Activated gamma-delta T cell treated with Interleukin-2 at 50 U/mL for 16 hours (primary cell): ENCODE measurements at places on chromosomes 3 and 15.

GRCh38 chr3:155979746-155980145 is 109.3 kb downstream of the GMPS start:
- DNase-seq, result no peak

GRCh38 chr3:119145128-119145499 is 851 bp upstream of the TEX55 start:
- no peak for DNase-seq

- DNase-seq, result no peak
These were observed 38.2 kb downstream of the B3GALNT1 start for GRCh38 chr3:161066930-161067329.

GRCh38 chr3:107574650-107575049 is 51.9 kb downstream of the BBX start:
- DNase-seq, result no peak

DNA sequence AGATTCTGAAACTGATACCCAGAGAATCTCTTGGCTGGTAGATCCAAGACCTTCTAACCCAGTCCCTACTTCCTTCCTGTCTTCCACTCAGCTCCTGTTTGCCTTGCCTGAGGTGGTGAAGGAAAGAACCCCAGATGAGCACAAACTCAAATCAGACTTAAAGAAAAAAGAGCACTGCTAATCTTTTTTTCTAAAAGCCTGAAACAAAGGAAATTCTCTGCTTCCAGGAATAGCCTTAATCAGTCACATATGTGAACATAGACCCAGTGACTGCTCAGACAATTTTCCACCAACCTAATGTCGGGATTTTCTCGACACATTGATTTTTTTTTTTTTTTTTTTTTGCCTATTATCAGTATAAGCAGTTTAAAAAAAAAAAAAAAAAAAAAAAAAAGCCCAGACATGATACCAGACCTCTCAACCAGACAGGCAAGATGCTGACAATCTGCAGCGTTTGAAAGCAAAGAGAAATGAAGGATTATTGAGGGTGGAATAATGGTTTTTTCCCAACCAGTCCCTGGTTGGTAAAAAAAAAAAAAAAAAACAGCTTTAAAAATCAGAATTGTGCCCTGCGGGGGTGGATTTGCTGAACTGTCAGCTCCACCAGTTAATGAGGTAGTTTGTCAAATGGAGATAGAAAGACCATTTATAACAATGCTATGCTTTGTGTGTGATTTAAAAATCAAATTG is 256.8 kb upstream of the RARB start:
- DNase-seq, result no peak

DNA sequence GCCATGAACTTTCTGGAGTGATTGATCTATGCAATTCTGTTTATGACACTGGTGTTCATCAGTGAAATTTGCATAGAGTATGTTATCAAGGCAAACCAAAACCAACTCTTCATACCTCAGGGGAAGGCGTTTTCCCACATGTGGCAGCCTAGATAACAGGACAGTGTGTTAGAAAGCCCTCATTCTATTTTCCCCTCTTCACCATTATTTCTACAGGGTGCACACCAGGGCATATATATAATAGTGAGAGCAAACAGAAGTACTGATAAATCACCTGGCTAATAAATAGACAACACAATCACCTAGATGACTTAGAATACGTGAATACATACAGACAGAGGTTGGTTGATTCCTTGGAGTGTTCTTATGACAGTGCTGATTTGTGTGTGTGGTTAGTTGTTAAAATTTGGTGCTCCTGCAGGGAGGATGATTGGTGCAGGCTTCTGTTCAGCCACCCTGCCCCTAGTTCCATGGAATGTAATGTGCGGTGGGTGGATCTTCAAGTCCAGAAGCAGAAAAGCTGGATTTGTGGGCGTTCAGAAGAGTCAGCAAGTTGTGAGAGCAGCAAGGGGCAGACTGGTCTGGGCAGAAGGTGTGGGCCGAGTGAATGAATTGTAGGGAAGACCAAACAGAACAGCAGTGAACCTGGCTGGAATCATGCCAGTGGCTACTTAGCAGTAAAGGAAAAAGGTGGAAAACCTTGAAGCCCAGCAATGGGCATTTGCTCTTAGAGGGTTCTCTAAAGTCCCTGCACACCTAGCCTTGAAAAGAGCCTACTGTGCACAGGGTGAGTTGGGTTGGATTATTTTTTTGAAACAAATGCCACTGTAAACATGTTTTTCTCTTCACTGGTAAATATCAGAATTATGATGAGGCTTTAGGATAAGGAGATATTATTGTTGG is 11.7 kb upstream of the RARRES1 start:
- no peak for DNase-seq

- DNase-seq, result no peak
These were observed 4.3 kb upstream of the SCG3 start for GRCh38 chr15:51677021-51677420.

GRCh38 chr3:118369892-118370491 is 664.7 kb downstream of the IGSF11 start:
- no peak for DNase-seq

DNA sequence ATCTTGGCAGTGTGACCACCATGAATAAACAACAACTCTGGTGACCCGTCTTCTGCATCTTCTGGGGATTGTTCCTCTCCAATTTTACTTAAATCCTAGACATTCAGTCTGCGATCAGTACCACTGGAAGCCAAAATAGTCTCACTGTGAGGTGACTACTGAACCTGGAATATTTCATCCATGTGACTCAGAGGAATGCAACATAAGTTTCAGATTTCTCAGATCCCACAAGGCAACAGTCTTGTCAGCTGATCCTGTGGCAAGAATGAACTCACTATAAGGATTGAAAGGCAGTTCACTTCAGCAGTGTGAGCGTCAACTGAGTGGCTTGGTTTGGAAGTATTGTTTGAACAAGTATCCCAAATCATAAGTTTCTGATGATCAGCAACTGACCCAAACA is 13.2 kb downstream of the NSUN3 start:
- no peak for DNase-seq

DNA sequence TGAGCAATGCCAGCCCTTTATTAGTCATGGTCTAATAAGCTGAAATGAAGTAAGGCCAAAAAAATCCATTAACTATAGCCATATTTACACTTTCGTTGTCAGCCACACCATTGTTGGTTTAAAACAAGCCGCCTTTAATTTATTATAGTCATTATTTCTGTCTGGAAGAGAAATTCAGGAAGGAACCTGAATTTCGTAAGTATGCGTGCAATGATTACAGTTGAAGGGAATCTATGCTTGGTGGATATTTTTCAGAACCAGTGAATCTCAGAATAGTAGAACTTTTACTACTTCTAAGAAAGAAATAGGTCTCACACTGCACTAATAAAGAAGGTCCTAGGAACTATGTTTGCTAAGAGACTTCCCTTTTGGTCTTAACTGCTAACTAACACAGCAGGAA is 59.1 kb downstream of the FAM43A start:
- no peak for DNase-seq

- DNase-seq, result no peak
These were observed 318.2 kb upstream of the SEMA6D start for GRCh38 chr15:47399100-47399499.

DNA sequence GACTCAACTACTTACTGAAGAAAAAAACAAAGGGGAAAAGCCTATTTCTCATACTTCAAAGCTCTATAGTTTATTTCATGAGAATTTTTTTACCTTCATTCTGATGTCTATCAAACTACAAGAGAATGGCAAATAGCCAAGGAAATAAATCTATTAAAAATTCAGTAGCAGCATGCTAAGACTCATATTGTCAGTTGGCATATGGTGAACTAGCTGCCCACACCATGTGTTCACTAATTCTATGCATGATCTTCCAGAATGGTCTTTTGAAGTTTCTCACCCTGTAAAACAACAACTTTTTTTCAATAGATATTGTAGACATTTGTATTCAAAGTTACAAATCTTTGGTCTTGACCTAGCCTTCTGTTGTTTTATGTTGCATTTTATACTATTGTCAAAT is 386.2 kb downstream of the RSL24D1 start:
- DNase-seq, result no peak

DNA sequence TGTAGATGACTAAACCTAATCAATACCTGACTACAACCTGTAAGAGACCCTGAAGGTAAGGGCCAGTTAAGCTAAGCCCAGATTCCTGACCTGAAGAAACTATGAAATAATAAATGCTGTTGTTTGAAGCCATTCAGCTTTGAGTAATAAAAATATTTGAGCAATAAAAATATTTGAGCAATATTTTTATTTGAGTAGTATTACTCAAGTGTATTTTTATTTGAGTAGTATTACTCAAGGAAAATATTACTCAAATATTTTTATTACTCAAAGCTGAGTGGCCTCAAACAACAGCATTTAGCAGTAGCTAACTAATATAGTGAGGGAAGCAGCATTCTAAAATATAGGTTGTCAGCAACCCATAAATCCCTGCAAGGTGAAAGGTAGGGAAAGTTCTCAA is 143.8 kb upstream of the RARB start:
- no peak for DNase-seq

DNA sequence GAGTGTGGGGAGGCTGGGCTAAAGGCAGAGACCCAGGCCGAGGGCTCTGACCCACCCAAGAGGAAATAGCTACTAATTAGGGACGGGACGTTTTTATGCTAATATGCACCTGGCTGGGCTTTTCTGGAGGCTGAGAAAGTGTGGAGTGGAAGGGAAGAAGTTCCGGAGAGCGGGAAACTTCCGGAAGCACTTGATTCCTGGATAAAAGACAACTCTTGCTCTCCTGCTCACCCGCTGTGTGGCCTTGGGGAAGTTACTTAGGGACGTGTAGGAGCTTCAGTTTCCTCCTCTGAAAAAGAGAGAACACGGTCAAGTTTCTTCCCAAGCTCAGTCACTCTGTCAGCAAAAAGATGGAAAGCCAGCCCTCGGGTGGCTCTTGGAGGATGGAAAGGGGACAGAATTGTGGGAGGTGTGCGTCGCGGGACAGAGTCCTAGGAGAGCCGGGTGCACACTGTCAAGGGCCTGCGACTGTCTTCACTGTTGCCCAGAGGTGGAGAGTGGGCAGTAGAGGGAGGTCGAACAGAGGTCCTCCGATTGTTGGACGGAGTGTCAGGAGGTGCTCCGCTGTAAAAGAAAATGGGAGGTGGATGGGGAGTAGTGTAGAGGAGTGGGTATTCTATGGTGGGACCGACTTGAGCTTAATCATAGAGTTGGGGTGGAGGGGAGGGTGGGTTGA is 43.2 kb downstream of the EPHB3 start:
- no peak for DNase-seq

- no peak for DNase-seq
These were observed 7.5 kb upstream of the A4GNT start for GRCh38 chr3:138139691-138140090.

DNA sequence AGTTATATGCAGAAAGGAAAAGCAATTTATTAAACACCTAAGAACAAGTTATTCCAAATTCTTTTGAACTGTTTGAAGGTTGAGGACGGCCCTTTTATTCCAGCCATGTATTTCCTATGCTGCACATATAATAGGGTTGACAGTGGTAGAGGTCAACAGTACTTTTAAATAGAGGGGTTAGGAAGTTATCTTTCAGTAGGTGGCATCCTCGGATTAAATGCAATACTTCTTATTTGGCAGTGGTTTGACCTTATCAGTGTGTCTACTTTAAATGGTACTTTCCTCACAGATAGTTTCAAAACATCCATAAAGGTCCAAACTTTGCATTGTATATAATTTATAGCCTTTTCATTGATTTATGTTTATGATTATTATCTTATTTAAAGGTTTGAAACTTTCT is 558.7 kb downstream of the TUSC7 start:
- DNase-seq, result no peak

- DNase-seq, result no peak
These were observed 56.7 kb upstream of the TSEN2 start for GRCh38 chr3:12427551-12427950.
